Endothelial cell of umbilical vein (primary cell): ENCODE measurements at places on chromosomes 6 and 20. TPM values are rescaled to one million over a fixed set of nuclear protein-coding genes. Genes with fewer than 3 reads are reported as not detected.
A peak's percentile ranks its signal among the peaks of the same experiment; 100 is the strongest.

PRICKLE4 gene
- total RNA-seq = 2.2 and 3.3 TPM in 2 replicates

FAM162B gene
- not detected in 2 replicates for total RNA-seq

MCHR2 gene
- total RNA-seq = not detected in 2 replicates

ZSCAN23 gene
- 1.6 and 1.7 TPM in 2 replicates for total RNA-seq

C6orf52 gene
- total RNA-seq = not detected in 2 replicates

CYP24A1 gene
- total RNA-seq = not detected in 2 replicates

SNAP25 gene
- total RNA-seq = 2.2 and 4.4 TPM in 2 replicates

FNDC1 gene
- total RNA-seq = 0.04 TPM in 1 of 2 replicates, not detected in the other

DNA sequence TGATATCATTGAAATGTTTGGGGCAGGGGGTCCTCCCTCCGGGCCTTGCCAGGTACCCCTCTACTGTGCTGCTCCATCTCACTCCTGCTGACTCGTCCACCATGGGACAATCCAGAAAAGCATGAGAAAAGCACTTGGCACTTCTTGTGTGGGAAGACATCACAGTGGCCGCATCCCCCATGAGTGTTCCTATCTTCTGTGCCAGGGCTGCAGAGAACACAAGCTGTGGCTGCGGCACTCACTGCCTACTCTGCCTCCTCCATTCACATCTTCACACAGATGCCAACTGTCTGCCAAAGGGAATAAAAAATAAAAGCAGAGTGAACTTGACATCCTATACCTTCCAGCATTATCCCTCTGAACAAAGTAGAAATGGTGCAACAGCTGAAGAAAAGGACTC lies 117.4 kb upstream of the PROKR2 start:
- DNase-seq = no peak

- DNase-seq = no peak
Observed at GRCh38 chr6:84549917-84550316, 214.5 kb downstream of the TBX18 start.

GRCh38 chr6:159693894-159694545 lies 979 bp upstream of the SOD2 start:
- DNase-seq = peak; percentile 76

DNA sequence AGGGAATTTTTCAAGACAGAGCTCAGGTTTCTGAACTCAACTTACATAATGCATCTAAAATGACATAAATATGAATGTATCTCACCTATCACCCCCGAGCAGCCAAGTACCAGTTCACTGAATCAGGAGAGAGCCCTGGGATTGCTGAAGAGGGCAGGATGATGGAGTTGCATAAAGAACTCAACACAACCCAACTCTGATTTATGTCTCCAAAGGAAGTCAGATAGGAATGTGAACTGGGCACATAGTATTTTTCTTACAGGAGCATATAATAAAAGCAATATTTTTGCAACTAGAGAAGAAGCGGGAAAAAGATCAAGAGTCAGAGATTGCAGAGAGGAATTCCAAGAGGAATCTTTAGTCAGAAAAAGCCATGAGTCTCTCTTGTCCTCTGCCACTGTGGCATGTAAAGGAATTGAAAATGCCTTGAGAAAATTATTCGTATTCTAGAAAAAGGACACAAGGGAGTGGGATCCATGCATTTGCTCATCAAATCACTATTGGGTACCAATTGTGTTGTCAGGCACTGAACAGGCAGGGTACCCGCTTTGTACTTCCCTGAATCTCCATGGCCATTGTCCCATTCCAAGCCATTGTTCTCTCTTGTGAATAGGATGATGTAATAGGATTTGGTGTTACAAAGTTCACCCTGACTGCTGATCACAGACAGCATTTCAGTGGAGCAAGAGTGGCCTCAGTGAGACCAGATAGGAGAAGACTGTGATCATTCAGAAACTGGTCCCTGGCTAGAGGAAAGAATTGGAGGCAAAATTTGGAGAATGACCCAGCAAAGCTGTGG lies 16.3 kb downstream of the RIN2 start:
- DNase-seq = peak; percentile 65

DNA sequence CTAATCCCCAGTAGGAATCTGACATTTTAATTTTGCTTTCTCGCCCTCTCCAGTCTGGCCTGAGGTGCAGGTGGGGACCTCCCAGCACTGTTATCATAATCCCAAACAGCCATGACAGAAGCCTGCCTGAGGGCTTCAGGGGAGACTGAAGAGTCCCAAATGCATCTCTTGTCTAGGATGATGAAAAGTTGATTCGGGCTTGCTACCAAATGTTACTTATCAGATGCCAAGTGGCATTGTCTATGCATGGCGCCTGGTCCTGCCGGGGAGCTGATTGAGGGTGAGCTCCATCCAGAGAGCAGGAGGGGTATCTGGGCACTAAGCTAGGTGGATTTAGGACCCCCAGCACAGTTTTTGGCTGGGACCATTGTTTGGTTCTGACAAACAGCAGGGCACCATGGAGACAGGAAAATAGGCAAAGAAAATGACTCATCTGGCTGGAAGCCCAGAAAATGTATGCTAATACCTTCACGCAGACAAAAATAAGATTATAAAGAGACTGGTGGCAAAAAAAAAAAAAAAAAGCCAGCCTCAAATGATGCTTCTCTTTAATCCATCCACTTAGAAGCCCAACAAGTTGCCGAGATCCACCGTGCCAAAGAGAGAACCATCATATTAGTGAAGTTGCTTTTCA lies 513.7 kb upstream of the SULF2 start:
- DNase-seq = peak; percentile 96

GRCh38 chr20:1019344-1019743 lies 17.2 kb upstream of the RSPO4 start:
- no peak for DNase-seq

GRCh38 chr20:13220194-13220903 lies 725 bp upstream of the ISM1 start:
- peak; percentile 24 for DNase-seq

DNA sequence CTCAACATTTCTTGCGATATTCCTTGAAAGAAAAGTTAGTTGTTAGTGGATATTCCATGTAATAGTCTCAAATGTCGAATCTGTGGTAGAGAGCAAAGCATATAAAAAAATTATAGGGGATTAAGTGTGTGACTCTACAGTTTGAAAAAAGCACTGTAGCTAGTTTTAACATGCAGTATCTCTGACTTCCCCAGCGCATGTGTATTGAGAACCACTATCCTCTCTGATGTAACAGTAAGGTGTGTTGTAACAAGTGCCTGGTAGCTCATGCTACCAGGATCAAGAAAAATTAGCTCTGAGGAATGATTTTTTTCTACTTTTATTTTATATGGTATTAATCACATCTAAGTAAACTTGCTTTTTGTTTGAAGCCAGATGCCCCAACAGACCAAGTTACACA lies 789.2 kb downstream of the KIF16B start:
- DNase-seq = no peak

DNA sequence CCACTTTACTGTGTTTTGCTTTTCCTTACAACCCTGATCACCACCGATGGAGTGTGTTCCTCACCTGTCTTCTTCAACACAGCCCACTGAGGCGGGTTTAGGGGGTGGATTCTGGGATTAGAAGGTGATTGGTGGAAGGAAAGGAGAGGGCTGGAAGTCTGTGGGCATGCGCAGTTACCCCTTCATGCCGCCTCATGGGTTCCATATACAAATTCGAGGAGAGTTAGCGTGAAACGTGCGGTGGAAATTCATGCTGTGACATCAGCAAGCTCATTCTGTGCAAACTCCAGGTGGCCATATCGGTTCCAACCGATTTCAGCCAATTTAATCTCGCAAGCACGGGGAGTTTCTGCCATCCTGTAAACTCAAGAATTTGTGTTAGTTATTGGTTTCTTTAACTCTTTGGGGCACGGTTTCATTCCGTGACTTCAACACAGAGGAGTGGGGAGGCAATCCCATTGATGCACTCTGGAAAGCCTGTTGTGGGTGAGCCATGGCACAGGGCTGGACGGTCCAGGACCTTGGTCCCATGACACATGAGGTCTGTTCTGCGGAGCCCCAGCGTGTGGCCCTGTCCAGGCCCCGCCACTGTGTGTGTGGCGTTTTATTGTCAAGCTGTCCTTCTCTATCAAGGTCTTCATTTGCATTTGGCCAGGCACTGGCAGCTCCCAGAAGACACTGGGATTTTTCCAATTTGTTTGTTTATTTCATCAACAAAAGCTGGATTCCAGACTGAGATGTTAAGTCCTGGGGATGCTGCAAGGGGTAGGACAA lies 482.8 kb upstream of the SULF2 start:
- no peak for DNase-seq

- DNase-seq = no peak
Observed at GRCh38 chr20:24674921-24675605, 205.6 kb downstream of the SYNDIG1 start.

DNA sequence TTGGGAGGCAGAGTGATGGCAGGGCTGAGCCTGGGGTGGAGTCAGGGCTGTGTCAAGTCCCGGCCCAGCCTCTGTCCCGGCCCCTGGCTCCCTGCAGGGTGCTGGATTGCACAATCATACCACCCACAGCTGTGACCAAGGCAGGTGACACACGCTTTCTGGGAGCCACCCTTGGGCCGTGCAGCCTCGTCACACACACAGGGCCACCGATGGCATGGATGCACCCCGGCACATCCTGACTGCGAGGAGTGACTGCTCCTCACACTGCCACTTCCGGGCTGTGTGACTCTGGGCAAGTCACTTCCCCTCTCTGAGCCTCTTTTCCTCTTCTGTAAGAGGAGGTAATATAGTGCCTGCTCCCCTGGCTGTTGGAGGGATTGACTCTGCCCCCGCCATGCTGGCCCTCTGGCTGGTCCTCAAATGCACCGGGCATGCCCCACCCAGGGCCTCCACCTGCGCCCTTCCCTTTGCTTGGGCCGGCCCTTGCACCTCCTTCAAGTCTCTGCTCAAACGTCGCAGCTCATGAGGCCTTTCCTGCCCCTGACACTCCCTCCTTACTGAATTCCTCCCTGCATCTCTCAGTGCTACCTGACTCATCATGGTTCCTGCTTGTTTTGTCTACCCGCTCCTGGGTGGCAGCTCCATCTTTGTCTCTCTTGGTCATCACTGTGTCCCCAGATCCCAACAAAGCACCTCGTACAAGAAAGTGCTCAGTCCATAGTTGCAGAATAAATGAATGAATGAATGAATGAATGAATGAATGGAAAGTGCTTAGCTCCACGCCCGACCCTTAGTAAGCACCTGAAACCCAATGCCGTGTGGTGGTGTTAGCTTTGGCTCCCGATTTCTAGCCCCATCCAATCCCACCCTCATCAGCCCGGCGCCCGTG lies 93.5 kb downstream of the CEBPB start:
- no peak for DNase-seq

- DNase-seq = no peak
Observed at GRCh38 chr20:59777331-59777725, 156.1 kb downstream of the SYCP2 start.

DNA sequence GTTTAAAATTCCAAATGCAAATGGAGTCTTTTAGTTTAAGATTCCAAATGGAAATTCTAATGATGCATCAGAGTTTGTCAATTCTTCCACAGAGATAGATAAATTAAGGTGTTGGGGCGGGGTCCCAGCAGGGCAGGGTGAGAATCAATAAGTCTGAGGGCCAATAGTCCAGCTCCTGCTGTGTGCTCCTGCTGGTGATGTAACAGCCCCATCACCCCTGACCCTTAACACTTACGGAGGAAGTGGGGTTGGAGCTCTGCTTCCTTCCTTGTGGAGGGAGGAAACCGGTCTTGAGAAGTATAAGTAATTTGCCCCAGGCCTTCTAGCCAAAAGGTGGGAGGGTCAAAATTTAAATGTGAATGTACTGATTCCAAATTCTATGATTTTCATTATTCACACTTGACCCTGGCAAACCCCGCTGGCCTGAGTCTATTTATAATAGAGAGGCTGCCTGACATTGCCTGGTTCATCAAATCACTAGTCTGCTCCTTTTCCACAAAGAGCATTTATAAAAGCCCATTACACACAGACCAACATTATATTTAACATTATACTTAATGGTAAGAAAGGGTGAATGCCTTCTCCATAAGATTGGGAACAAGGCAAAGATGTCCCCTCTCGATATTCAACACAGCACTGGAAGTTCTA lies 17.2 kb downstream of the ZBTB2 start:
- peak; percentile 73 for DNase-seq

DNA sequence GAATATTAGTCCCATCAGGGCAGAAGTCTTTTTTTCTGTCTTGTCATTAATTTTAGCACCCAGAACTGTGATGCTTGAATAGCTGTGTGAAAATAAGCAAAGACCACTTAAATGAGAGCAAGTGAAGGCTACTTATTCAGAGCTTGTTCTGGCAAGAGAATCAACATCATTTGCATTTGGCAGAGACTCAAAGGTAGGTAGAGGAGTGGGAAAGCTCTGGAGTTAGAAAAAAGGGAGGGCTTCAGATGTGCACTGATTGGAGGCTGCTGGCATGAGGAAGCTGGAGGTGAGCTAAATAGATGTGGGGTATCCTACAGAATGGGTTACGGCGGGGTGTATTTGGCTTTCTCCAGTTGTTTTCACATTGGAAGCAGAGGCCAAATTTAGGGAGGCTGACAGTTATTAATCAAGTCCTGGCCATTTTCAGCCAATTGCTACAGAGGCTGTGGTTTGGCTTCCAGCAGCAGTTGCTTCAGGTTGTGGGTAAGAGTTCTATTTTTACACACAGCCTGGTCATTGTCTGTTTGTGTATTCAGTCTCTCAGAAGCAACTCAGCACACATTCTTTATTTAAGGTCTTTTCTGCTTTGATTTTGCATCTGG lies 254.3 kb downstream of the BTBD3 start:
- no peak for DNase-seq

GRCh38 chr6:6803180-6803977 lies 214.9 kb downstream of the LY86 start:
- no peak for DNase-seq

GRCh38 chr6:24249926-24250325 lies 107.9 kb downstream of the DCDC2 start:
- DNase-seq = no peak

DNA sequence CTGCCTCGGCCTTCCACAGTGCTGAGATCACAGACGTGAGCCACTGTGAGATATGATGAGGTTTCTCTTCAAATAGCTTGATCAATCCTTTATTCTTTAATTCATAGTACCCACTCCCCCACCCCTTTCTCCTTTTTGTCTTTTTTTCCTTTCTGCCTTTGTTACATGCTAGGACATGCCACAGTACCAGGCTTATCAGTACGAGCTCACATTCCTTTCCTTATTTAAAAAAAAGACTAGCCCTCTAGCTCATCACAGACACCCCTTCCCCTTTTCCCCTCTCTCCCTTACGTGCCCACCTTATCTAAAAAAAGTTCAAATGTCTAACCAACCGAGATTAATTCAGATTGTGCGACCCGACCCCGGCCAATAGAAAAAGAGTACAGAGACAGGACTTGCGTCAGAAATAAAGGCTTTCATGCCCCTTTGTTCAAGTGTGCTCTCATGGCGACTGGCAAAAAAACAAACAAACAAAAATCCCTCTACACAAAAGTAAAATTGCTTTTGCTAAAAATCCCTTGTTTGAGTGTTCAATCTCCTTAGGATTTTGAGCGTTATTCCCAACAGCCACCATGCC lies 49.2 kb downstream of the MRAP2 start:
- no peak for DNase-seq

- DNase-seq = no peak
Observed at GRCh38 chr6:162636167-162636566, 91.4 kb downstream of the PRKN start.

DNA sequence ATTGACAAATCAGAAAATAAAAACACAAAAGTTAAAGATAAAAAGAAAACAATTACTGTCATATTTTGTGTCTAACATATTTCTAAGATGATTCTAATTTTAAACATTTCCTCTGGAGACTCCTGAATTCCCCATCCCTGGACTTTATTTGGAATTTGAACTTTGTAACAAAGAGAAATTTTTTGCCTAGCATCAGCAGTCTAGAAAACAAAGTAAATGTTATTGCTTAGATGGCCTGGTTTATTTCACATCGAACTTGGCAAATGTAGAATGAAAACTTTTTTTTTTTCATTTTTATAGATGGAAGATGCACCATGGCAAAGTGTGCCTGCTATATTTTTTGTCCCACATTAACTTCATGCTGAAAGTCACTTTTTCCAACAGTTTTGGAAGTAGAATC lies 159.1 kb downstream of the TBX18 start:
- no peak for DNase-seq
